Stimulated activated CD8-positive, alpha-beta memory T cell treated with anti-CD3 and anti-CD28 coated beads, Interleukin-2, amount 100 ng/mL, for 1 hour (primary cell): ENCODE measurements at places on chromosomes 2 and 18.

GRCh38 chr18:39753178-39753577, 2187.6 kb upstream of the CELF4 start:
- DNase-seq = no peak

- no peak for DNase-seq
Observed at GRCh38 chr18:48417985-48418384, 8.8 kb upstream of the ZBTB7C start.

- DNase-seq = no peak
Observed at GRCh38 chr18:58046794-58047555, 2.9 kb downstream of the NEDD4L start.

DNA sequence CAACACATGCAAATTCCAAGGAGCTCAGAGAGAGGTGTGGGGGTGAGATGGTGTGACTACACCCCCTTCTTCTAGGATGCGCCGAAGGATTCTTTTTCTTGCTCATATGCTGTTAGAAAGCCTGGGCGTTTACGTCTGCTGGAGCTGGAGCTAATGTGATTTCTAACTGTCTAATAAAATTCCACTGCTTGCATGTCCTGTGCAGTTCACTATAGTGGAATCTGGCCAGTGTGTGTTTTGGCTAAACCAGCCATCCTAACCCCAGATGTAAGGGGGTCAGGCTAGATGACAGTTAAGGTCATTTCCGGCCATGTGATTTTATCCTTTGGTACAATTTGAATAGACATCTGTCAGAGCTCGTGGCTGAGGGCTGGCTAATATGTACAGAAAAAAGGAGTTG, 194.1 kb downstream of the PRKCE start:
- no peak for DNase-seq

DNA sequence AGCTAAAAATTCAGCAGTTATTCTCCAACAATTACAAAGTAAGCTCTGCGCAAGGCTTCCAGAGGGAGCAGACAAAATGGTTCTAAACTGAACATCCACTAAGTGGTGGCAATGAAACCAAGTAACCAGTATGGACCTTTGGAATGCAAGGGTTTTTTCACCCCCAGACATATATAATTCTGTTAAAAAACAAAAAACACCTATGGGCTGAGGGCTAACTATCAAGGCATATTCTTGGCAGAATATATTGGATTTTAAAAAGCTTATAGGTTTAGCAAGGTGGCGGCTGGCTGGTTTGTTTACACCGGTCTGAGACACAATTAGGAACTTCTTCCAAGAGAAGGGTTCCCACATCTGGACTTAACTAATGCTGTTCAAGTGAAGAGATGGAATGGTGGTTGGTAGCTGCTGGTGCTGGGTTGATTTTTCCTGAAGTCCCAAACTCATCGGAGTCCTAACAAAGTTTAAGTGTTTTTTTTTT, 2.8 kb downstream of the ZFP36L2 start:
- no peak for DNase-seq

DNA sequence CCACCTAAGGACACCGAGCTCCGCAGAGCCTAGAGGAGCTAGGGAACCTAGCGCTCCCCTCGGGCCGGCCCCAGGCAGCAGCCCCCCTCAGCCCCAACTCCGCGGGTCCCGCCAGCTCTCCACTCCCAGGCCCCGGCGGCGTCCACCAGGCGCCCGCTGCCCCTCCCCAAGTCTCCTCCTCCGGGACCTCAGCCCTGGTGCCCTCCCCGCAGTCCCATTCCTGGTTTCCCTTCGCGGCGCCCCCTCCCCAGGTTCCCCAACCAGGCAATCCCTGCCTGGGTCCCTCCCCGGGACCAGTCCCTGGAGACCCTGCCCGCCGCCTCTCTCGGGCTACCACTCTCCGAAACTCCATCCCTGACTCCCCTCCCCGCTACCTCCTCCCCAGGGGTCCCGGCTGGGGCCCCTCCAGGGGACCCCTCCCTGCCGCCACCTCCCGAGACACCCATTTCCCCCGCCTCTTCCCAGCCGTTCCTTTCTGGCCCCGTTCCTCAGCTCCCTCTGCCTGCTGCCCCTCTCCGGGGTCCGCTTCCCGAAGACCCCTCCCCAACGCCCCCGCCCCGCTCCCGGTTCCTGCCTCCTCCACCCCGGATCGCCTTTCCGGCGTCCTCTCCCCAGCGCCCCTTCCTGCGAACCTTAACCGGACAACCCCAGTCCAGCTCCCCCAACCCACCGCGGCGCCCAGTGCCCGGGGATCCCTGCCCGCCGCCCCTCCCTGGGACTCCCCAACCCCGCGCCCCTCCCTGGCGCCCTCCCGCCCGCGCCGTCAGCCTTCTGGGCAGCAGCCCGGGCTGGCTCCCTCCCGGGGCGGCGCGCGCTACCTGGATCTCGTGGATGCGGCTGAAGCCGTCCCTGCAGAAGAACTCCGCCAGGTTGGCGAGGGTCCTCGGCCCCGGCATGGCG, 678 bp downstream of the CYP27C1 start:
- DNase-seq = no peak

DNA sequence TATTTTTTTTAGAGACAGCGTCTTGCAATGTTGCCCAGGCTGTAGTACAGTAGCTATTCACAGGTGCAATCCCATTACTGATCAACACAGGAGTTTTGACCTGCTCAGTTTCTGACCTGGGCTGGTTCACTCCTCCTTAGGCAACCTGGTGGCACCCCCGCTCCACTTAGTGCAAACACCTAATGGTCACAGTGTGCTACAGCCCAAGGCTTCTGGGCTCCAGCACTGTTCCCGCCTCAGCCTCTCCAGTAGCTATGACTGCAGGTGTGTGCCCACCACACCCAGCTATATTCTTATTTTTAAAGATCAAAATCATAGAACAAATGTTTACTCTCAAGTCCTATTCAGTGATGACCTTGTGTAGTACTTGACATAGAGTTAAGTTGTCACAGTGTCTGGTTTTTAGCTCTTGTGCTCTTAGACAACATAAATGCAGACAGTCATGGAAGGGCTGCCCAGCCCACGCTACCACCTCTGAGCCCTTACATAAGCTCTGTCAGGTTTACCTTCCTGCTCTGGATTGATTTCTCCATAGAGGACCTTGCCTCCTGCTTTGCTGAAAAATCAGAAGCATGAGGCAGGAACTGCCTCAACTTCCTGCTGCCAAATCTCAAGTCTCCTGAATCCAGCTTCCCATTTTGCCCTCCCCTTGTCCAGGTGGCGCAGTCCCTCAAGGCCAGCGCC, 82.2 kb upstream of the SLC1A4 start:
- DNase-seq = no peak

DNA sequence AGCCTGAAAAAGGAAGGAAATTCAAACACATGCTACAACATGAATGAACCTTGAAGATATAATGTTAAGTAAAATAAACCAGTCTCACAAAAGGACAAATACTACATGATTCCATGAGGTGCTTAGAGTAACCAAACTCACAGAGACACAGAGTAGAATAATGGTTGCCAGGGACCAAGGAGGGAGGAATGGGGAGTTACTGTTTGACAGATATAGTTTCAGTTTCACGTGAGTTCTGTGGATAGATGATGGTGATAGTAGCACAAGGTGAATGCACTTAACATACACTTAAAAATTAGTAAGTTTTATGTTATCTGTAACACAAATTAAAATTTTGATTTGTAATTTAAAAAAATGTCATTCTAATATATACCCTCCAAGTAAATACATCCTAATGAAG, 106.9 kb upstream of the ACVR1C start:
- DNase-seq = no peak

DNA sequence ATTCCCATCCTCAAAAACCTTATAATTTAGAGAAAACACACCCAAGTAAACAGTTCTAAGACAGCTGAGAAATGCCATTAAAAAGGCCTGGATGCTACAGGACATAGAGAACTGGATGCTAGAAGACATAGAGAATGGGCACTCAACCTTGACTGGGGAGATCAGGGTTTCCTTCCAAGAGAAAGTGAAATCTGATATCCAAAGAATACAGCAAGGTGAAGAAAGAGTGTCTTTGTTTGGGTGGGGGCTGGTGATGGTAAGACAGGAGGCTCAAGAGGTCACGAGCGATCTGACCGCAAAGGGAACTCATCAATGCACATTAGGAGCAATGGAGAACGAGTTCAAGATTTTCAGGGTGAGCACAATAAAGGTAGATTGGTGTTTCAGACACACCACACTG, 31.6 kb downstream of the EPB41L3 start:
- DNase-seq = no peak

DNA sequence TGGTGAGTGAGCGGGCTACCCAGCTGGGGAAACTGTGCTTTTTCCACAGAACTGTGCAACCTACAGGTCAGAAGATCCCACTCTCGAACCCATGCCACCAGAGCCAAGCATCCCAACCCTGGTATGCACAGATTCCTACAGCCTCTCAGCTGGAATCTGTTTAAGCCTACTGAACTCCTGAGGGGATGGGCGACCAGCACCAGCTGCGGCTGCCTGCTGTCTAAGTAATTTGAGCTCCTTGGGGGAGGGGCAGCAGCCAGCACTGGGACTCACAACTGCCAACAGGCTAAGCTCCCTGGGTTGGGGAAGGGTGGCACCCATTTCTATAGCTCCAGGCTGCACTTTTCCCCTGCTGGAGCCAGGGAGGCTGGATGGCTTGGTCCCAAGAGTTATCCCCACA, 11.8 kb downstream of the CYP27C1 start:
- no peak for DNase-seq

- no peak for DNase-seq
Observed at GRCh38 chr2:219274361-219274921, 4.7 kb upstream of the DNAJB2 start.

DNA sequence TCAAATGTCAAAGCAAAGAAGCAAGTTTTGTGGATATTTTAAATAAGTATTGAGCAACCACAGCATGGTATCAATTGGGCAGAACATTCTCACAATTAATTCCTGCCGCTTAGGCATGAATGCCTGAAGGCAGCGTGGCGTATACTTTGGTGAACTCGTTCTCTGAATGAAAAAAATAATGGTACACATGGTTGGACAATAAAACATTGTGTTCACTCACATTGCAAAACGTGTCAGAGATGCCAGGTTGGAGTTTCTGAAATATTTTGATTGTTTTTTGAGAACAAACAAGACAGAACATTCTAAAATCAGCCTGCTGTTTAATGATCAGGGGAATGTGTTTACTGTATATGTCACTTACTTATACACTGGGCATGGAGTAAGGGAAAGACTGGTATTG, 254.2 kb downstream of the CDH2 start:
- no peak for DNase-seq

GRCh38 chr2:112339986-112340385, 64.6 kb downstream of the ZC3H6 start:
- DNase-seq = no peak

GRCh38 chr2:28360718-28361293, 31.9 kb upstream of the FOSL2 start:
- no peak for DNase-seq

DNA sequence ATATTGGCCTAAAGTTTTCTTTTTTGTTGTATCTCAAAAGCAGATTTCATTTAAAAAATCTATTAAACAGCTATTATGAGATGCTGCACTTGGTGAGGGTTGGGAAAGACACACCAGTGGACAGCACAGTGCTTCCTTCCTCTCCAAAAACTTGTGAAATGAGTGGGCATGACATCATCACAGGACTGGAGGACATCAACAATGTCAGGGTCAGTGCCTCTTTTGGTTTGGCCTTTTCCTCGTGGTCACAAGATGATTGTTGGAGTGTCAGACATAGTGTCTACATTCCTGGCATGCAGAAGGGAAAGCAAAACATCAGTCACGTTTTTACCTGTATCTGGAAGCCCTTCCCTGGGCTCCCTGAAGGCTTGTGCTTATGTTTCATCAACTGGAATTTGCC, 49.6 kb downstream of the IL1R2 start:
- no peak for DNase-seq

DNA sequence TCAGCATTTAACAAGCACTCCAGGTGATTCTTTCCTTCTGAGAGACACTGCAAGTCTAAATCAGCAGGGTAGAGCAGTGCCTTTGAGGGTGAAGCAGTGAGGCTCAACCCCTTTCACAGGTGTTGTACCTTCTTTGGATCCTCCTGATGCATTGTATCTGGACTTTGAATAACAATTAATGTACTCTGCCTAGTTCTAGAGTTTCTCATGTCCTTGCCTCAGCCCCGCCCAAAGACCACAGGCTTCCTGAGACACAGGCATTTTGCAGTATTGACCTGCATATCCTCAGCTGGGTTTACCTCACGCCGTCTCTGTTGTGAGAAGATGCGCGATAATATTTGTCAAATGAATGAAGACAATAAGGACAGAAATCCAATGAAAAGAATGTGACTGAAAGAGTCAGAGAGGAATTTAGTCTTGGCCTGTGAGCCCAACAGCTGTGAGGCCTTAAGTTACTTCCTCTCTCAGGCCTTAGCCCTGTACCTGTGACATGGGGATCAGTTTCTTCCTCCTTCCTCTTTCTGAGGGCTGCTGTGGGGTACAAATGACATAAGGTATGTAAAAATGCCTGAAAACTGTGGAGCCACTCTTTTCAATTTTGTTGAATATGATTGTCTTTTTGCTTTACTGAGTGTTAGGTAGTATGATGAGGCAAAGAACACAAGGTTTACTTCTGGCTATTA, 43.7 kb downstream of the WIPF1 start:
- DNase-seq = peak; percentile 3

DNA sequence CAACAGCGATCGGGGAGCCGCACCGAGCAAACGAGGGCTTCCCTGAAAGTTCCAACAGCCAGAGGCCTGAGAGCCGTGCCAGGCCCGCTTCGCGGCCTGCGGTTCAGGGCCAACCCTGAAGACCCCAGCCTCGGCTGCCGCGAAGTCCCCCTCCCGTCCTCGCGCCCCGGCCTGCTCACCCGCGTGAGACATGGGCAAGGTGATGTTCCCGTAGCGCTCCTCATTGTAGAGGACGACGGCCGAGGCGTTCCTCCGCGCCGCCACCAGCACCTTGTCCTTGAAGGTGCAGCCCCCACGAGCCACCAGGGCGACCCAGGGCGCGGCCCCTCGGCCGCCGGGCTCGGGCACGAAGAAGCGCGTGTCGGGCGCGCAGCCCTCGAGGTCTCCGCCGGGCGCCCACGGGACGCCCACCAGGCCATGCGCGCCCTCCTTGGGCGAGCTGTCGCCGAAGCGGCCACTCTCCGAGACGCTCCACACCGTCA, 510 bp downstream of the RNF149 start:
- DNase-seq = no peak

DNA sequence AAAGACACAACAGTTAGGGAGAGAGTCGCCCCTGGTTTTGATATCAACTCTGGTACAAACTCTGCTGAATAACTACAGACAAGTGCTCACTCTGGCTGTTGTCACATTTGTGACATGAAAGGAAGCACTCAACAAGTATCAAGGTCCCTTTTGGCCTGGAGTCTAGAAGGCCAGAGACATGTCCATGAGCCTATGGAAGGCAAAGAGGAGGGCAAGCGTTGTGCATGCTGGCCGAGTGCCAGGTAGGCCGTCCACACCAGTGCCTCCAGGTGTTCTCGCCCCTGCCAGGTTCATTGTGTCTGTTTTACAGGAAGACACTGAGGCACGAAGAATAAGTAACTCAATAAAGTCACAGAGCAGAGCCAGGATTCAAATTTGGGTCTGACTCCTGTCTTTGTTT, 21.1 kb downstream of the ILKAP start:
- DNase-seq = no peak

DNA sequence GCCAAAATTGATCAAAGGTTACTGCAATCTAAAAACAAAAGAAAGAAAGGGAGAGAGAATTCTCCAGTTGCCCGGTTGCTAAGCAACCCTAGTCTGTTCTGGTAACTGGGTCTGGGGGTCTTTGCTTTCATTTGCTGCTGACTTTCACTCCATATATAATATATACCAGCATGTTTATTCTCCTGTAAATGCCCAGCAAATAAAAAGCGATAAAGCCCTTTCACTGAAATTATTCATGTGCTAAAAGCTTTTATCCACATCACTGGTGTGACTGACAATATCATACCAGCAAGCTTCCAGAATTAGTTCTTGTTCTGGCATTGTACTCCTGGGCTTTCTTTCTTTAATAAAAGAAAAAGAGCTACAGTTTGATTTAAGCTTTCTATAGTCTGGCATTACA, 75.5 kb upstream of the ST8SIA3 start:
- no peak for DNase-seq
